ENCODE measurements at places on chromosomes 4 and X. TPM values are rescaled to one million over a fixed set of nuclear protein-coding genes. Genes with fewer than 3 reads are reported as not detected.

Gene USP11
- polyA plus RNA-seq = 96.5 TPM

Gene POF1B
- polyA plus RNA-seq = not detected

Gene SPATA18
- not detected for polyA plus RNA-seq

Gene ZDHHC15
- not detected for polyA plus RNA-seq

Gene ZXDA
- 2.3 TPM for polyA plus RNA-seq

Gene ADH1B
- not detected for polyA plus RNA-seq

Gene MAGEA2B
- not detected for polyA plus RNA-seq

Gene STK32B
- not detected for polyA plus RNA-seq

Gene HTN3
- polyA plus RNA-seq = not detected

Gene NEIL3
- polyA plus RNA-seq = 0.18 TPM

Gene MAGEA2
- not detected for polyA plus RNA-seq

Gene CENPVL1
- polyA plus RNA-seq = not detected

Gene NAP1L2
- 2.5 TPM for polyA plus RNA-seq

Gene TMEM154
- polyA plus RNA-seq = 3.4 TPM

Gene ARMCX2
- 1.1 TPM for polyA plus RNA-seq

Gene ATP2B3
- not detected for polyA plus RNA-seq

Gene ARHGAP24
- 0.24 TPM for polyA plus RNA-seq

Gene TLR7
- polyA plus RNA-seq = 0.66 TPM

Gene UCP1
- polyA plus RNA-seq = not detected

Gene TLR10
- polyA plus RNA-seq = 0.72 TPM

Gene TCP11X2
- not detected for polyA plus RNA-seq

Gene RBBP7
- polyA plus RNA-seq = 166 TPM

Gene UGT2B15
- polyA plus RNA-seq = not detected

Gene GLRA2
- not detected for polyA plus RNA-seq

Gene USP17L25
- polyA plus RNA-seq = not detected

Gene ADH4
- not detected for polyA plus RNA-seq

Gene EPGN
- polyA plus RNA-seq = not detected

Gene NDST3
- not detected for polyA plus RNA-seq

Gene EGF
- polyA plus RNA-seq = 0.11 TPM

Gene HTN1
- polyA plus RNA-seq = not detected

Gene SLC10A4
- not detected for polyA plus RNA-seq

Gene MAGEA3
- polyA plus RNA-seq = not detected

Gene BANK1
- 1.3 TPM for polyA plus RNA-seq

Gene CYSLTR1
- polyA plus RNA-seq = 23.4 TPM

Gene SPANXN5
- not detected for polyA plus RNA-seq

Gene BMX
- polyA plus RNA-seq = not detected

Gene SSX3
- polyA plus RNA-seq = not detected

Gene CT45A8
- not detected for polyA plus RNA-seq

Gene STATH
- not detected for polyA plus RNA-seq

Gene PWWP3B
- not detected for polyA plus RNA-seq

Gene TMEM144
- 0.36 TPM for polyA plus RNA-seq

Gene TASL
- polyA plus RNA-seq = 2.6 TPM

Gene ERVMER34-1
- polyA plus RNA-seq = not detected

Gene ASB5
- polyA plus RNA-seq = not detected

Gene INTU
- 0.21 TPM for polyA plus RNA-seq

Gene KIF4A
- polyA plus RNA-seq = not detected

Gene SPATA4
- polyA plus RNA-seq = not detected

Gene CLCN4
- not detected for polyA plus RNA-seq

Gene BEND4
- 0.14 TPM for polyA plus RNA-seq

Gene ERAS
- polyA plus RNA-seq = not detected

Gene CLDN22
- polyA plus RNA-seq = not detected

Gene FABP2
- polyA plus RNA-seq = not detected

Gene EXOC1L
- polyA plus RNA-seq = 0.59 TPM

Gene PYURF
- 445 TPM for polyA plus RNA-seq

Gene MAGEA10
- polyA plus RNA-seq = not detected

Gene RPS6KA6
- polyA plus RNA-seq = not detected

Data from immature natural killer cell (primary cell).